ENCODE measurements at places on chromosomes 5 and 9. TPM values are rescaled to one million over a fixed set of nuclear protein-coding genes. Genes with fewer than 3 reads are reported as not detected.

DNA sequence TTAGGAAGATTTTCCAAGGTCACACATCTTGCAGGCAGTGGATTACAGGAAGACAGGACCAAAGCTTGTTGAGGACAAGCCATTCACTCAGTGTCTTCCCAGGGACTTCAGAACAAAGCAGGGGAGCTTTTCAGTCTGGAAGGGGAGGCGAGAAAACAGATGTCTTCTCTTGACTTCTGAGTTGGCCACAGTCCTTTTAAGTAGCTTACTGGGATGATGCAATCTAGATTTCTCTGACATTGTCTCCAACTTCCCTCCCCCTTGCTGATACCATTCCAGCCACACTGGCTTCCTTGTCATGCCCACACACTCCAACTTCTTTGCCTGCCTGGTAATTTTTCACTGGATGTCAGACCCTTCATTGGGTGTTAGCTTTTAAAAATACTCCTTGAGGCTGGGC, 174.2 kb upstream of the TBC1D2 start:
- DNase-seq = no peak

- peak; percentile 16 for DNase-seq
Observed at GRCh38 chr9:26744191-26744965, 148.2 kb downstream of the CAAP1 start.

DNA sequence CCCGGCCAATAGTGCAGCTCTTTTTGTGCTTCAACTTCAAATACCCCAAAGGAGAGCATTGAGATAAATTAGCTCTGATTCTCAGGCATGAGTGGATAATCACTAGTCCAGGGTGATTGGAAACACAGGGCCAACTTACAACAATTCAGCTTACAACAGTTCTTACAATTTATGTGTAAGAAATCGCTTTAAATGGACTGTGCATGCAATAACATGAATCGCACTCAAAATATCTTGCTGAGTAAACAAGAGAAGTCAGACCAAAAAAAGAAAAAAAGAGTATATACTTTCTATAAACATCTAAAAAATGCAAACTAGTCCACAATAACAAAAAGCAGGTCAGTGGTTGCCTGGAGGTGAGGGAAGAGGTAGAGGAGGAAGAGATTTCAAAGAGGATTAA, 150.6 kb upstream of the EDIL3 start:
- DNase-seq = no peak

DNA sequence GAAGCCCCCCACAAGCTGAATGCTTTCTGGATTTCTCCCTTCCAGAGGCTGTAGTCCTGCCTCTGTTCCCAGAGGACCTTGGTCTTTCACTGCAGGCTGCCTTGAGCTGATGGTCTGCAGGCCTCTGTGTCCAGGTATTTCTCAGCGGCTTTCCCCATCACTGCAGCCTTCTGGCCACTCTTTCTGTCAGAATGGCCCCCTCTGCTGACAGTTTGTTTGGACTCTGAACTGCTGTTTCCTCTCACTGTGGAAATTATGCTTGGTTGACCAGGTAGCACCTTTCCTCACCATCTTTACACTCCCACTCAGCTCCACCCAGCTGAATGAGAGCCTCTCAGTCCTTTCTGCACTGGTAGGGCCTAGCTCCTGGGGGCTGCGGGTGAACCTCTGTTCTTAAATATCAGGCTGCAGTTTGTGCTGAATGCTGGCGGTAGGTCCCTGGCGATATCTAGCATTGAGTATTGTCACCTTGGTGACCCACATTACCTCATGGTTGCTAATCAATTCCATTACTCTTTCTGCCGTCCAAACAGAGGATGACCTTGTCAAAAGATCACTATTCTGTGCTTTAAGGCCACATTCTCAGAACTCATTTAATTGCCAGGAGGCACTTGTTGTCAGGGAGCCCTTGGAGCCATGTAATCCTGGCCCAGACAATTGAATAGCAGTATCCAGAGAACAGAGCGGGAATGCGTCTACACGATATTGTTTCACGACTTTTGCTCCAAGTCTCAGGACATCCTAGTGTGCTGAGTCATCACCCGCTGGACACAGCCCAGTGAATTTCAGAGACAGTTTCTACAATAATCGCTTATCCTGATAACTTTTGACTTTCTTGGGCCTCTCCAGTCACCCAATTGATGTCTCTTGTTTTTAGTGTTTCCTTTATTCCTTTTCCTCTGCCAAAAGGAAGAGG, 230.2 kb downstream of the TENT4A start:
- DNase-seq = no peak

- peak; percentile 9 for DNase-seq
Observed at GRCh38 chr5:138824924-138825863, 49.9 kb downstream of the LRRTM2 start.

- no peak for DNase-seq
Observed at GRCh38 chr9:81146241-81146640, 543.1 kb downstream of the TLE1 start.

DNA sequence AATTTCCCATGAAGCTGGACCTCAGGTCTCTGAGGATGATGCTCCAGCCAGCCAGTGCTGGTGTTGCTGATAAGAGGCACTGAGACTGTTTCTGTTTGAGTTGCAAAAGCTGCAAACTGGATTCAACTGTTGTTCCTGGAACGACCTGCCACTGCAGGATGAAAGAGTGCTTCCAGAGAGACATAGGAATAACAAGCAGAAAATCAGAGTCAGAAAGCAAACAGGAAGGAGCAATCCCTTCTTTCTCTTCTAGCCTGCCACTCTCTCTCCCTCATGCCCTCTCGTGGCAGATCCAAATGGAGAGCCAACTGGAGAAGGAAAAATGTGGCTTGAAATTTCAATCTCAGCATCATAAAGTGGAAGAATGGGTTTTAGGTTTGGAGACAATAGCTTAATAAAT, 110.4 kb downstream of the STARD4 start:
- DNase-seq = no peak

LVRN gene
- 0.64 TPM for total RNA-seq

FOXD4L4 gene
- total RNA-seq = 0.07 TPM

CERCAM gene
- total RNA-seq = 13.9 TPM

ZNF658 gene
- 3.5 TPM for total RNA-seq

Measured in NCI-H460 (cell line).